Stimulated activated naive CD4-positive, alpha-beta T cell treated with Interleukin-2 at 50 U/mL for 16 hours (primary cell): ENCODE measurements at places on chromosomes 4 and X.

- DNase-seq: no peak
Observed at GRCh38 chrX:134520860-134521390, 61.0 kb downstream of the HPRT1 start.

GRCh38 chr4:3346146-3346545 lies 53.3 kb downstream of the RGS12 start:
- DNase-seq: no peak

DNA sequence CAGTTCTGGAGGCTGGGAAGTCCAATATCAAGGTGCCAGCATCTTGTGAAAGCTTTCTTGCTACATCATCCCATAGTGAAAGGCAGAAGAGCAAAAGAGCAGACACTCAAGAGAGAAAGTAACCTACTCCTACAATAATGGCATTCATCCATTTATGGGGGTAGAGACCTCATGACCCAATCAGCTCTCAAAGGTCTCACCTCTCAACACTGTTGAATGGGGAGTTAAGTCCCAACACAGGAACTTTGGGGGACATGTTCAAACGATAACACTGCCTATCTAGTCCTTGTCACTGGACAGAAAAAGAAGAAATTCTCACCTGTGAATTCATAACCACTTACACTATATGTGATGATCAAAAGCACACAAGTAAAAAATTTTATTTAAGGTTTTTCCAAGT lies 6.6 kb upstream of the NFKB1 start:
- DNase-seq: no peak

DNA sequence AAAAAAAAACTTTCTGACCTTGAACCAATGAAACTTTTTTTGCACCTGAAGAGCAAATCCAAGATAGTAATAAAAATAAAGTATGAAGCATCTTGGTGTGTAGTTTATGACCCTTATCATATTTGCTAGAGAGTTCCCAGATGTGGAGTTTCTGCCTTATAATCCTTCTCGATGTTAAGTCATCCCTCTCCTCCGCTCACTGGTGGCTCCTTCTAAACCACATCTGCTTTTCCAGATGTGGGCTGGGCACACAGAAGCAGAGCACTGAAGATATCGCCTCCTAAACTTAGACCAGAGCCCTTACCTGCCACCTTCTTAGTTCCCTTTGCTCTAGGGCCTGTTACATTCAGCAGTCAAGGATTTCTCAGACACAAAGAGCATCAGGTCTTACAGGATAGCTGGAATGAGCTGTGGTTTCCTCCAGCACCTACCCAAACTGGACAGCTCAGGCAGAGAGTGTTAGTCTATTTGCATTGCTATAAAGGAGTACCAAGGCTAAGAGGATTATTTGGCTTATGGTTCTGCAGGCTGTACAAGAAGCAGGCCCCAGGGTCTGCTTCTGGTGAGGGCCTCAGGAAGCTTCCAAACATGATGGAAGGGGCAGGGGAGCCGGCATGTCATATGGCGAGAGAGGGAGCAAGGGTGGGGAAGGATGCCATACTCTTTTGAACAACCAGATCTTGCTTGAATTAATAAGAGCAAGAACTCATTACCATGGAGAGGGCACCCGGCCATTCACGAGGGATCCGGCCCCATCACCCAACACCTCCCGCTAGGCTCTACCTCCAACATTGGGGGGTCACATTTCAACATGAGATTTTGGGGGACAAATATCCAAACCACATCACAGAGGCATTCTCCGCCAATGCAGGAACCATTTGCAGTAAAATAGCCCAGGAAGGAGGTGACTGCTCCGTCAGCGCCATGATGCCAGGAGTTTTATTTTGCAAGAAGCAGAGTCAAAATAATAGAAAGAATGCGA lies 75.6 kb upstream of the HELT start:
- DNase-seq: no peak

DNA sequence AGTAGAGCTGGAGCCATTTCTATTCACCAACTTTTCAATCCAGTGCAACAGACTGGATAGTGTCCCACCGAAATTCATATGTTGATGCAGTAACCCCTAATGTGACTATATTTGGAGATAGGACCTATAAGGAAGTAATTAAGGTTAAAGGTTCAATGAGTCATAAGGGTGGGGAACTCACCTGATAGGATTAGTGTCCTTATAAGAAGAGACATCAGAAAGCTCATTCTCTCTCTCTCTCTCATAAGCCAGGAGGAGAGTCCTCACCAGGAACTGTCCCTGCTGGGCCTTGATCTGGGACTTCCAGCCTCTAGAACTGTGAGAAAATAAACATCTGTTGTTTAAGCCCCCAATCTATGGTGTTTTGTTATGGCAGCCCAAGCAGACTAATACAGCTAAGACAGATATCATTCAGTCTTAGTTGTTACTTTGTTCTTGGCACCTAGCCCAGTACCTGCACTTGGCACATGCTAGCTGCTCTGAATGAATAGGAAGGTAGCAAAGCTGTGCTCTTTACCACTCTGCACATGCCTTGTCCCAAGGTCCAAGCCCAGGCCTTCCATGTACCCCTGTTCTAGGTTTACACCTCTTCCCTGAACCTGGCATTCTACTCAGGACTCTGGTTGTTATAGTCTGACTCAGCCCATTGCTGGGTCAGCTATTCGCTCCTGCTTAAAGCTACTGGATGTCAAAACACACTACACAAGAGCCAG lies 19.2 kb upstream of the BRS3 start:
- no peak for DNase-seq

DNA sequence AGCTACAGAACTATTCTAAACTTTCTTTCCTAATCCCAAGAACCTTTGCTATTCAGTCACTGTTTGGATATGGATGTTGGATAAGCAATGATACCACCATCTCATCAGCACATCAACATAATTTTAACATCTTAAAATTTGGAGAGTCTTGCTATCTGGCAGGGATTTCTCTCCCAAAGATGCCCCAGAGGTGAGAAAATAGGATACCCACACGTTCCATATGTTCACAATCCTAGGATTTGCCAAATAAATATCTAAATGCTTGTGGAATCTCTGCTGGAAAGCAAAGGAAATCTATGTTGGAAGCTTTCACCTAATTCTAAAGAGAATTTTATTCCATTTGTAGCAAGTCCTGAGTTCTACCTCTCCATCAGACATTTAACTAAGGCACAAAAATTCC lies 24.4 kb downstream of the SOWAHB start:
- DNase-seq: no peak

- DNase-seq: no peak
Observed at GRCh38 chr4:52660643-52661042, 1.5 kb upstream of the USP46 start.

DNA sequence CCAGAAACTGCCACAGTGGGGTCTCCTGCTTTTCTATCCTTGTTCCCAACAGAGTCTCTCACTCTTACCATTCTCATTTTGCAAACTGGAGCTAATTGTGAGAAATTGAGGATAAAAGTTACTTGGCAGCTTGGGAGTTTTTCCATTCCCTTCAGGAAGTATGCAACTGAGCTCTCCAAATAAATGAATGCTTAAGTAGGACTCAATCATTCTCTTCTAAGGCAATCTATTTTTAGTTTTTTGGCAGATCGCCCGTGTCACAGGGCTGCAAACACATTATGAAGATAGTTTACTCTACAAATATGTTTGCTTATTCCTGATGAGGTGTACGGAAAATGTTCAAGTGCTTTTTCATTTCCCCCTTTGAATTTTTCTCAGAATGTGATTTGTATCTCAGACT lies 5.3 kb downstream of the ASB11 start:
- no peak for DNase-seq

DNA sequence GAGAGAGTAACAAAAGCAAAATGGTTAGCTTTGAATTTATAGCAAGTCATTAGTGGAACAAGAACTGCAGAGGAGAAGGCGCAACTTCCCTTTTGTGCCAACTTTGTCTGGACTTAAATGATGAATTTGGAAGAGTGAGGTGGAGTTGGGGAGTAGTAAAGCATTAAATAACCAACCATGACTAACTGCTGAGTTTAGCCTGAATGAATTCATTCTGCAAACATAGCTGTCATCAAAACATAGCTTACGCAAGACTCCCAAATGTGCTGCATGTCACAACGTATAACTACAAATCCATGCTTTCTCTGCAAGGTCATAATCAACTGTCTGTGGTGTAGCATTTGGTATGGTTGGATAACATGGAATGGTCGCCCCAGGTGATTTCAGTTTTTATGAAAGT lies 75.9 kb upstream of the RPL34 start:
- no peak for DNase-seq

- DNase-seq: no peak
Observed at GRCh38 chr4:138021139-138021830, 220.9 kb downstream of the SLC7A11 start.

DNA sequence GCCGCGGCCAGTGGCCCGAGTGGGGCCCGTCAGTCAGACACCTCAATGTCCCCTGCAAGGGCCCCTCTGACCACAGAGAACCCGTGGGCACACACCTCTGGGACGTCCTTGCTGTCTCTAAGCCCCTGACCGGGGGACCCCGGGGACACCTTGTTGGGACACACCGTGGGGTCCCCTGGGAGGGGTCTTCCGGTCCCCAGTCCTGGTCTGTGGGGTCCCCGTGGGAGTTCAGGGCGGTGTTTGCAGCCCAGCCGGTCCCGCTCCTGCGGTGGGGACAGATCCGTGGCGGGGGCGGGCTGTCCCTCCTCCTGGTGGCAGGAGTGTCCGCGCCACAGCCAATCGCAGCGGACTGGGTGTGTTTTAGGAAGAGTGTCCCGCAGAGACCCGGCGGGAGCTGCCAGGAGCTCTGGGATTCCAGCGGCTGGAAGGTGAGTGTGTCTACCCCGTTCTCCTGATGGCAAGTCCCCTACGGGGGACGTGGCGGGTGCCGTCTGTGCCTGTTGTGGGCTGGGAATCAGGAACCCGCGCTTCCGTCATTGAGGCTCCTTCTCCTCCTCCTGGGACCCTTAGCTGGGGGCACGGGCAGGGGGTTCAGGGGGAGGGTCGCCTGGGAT lies 5.1 kb upstream of the PLCXD1 start:
- DNase-seq: no peak

GRCh38 chr4:76525751-76526150 lies 90.7 kb downstream of the SHROOM3 start:
- DNase-seq: no peak

GRCh38 chr4:112633477-112634235 lies 3.1 kb downstream of the ZGRF1 start:
- DNase-seq: no peak

GRCh38 chr4:131408102-131408501 lies 1741.0 kb upstream of the PCDH10 start:
- no peak for DNase-seq

DNA sequence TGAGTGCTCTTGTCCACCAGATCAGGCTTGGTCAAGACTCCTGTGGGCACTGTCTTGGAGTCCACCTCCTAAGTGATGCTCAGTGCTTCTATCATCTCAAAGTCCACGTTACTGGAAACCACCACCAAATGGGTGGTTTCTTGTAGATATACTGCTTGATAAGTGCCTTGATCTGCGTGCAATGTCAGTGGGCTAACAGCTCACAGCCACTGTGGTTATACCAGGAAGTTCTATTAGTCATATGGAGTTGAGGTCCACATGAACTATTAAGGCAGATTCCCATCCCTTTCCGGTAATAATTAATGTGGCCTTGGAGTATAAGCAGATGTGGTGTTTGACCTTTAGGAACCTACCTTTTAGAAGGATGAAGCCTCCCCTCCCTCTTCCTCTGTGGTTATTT lies 161.9 kb downstream of the ZNF518B start:
- no peak for DNase-seq

DNA sequence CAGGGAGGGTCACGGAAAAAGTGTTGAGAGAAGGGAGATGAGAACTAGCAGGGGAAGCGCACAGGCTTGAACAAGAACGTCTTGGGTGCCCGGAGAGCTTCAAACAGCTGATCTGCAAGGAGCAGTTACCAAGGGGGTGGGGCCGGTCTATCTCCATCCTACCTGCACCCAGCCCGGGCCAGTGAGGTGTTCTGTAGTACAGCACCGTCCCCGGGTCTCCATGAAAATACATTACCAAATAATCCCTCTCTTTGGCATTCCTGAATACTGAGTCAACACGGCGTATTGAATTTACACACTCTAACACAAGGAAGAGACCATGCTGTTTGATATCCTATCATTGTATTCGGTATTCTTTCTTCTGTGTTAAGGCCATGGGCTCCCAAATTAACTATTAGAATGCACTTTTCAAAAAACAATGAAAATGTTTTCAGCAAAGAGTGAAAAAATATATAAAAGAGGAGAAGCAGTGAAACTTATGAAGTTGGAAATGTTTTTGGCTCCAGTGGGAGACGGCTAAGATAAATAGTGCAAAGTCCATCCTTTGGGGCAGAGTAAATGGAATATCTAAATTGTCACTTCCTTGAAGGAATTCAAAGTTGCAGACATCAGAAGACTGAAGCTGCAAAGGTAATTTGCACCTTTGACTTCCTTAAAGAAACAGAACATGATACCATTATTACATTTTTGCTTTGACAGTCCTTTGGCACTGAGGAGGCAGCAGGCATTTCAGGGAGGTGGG lies 90.3 kb downstream of the DHRSX start:
- no peak for DNase-seq

- DNase-seq: no peak
Observed at GRCh38 chr4:80610845-80611677, 275.5 kb downstream of the CFAP299 start.

DNA sequence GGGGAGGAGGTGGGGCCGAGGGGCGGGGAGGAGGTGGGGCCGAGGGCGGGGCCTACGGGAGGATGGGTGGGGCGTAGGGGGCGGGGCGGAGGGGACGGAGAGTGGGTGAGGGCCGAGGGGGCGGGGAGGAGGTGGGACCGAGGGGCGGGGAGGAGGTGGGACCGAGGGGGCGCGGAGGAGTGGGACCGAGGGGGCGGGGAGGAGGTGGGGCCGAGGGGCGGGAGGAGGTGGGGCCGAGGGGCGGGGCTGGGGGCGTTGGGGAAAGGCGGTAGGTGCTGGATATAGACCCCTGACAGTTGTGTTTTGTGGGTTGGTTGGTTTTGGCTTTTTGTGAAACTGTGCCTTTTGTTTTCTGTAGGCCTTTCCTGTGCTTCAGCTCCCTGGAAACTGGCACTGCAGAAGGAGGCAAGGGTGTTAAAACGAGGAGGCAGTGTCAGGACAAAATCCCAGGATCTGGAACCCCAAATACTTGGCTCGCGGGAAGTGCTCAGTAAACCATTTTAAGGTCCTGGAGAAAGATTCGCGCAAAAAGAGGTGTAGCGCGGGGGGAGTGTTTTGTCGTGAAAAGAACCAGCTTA lies 580 bp upstream of the MMGT1 start:
- DNase-seq: peak; percentile 83

DNA sequence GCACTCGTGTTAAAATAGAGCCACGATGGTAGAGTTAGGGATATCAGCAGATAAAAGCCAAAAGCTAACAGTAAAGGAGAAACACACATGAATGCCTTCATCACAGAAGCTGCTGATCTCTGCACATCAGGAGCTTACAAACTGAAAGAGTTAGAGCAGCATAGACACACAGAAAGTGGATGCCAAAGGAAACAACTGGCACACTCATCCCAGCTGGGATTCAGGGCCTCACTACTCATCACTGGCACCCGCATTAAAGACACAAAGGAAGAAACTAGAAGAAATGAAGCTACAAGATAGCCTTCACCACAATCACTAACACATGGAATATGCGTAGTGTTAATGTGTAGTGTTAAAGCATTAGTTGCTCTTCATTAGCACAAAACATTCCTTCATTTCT lies 156.4 kb upstream of the TBL1X start:
- no peak for DNase-seq
